ENCODE measurements at places on chromosomes 7 and 10.

GRCh38 chr7:93945756-93946535, 24.4 kb downstream of the GNG11 start:
- no peak for DNase-seq

GRCh38 chr7:143380260-143380645, 892 bp upstream of the ZYX start:
- peak; percentile 67 for DNase-seq

GRCh38 chr7:24911213-24911603, 68.8 kb downstream of the OSBPL3 start:
- DNase-seq = no peak

GRCh38 chr10:129832573-129833467, 131.3 kb downstream of the EBF3 start:
- DNase-seq = no peak

GRCh38 chr10:125085258-125086054, 74.9 kb downstream of the CTBP2 start:
- DNase-seq = no peak

- DNase-seq = no peak
Observed at GRCh38 chr10:32054094-32054493, 2.1 kb downstream of the KIF5B start.

DNA sequence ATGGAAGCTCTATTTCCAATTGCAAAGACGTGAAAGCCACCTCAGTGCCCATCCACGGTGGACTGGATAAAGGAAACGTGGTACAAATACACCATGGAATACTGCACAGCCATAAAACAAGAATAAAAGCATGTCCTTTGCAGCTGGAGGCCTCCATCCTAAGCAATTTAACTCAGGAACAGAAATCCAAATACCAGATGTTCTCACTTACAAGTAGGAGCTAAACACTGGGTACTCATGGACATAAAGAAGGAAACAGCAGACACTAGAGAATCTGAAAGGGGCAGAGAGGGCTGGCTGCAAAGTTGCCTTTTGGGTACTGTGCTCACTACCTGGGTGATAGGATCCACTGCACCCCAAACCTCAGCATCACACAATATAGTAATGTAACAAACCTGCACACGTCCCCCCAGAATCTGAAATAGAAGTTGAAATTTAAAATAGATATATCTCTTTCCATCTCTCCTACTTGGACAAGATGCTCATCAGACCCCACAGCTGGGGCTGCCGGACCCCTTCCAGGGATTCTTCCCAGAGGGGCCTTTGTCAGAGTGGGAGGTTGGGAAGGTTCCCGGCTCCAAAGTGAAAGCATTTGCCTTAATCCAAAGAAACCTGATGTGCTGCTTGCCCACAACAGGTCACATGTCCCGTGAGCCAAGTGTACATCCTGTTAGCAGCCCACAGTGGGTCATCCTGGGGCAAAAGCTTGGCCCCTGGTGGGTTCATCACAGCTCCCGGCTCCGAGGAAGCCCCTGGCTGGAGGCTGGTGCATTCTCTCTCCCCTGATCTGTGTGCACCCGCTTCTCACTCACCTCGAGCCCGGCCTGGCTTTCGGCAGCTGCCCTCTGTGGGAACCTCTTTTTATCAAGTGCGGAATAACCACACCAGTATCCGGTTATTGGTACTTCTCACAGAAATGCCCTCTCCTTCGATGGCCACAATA, 172.3 kb upstream of the PPP2R2D start:
- DNase-seq = no peak

DNA sequence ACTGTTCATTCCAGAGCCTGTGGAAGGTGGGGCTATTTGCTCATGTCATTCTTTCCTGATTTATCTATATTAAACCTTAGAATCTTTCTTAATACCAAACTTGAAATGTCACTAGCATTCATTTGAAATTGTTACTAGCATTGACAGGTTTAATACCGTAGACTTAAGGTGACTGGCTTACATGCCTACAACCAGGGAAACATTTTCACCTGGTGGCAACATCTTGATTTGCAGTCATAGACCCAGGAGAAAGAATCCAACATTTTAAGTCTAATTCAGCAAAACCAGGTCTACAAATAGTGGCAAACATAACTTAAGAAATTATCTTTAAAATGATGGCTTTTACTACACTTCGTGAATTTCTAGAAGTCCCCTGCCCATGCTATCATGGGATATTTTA, 353.7 kb downstream of the HTR7 start:
- DNase-seq = no peak

GRCh38 chr7:128425850-128426249, 16.1 kb upstream of the IMPDH1 start:
- DNase-seq = peak; percentile 45

DNA sequence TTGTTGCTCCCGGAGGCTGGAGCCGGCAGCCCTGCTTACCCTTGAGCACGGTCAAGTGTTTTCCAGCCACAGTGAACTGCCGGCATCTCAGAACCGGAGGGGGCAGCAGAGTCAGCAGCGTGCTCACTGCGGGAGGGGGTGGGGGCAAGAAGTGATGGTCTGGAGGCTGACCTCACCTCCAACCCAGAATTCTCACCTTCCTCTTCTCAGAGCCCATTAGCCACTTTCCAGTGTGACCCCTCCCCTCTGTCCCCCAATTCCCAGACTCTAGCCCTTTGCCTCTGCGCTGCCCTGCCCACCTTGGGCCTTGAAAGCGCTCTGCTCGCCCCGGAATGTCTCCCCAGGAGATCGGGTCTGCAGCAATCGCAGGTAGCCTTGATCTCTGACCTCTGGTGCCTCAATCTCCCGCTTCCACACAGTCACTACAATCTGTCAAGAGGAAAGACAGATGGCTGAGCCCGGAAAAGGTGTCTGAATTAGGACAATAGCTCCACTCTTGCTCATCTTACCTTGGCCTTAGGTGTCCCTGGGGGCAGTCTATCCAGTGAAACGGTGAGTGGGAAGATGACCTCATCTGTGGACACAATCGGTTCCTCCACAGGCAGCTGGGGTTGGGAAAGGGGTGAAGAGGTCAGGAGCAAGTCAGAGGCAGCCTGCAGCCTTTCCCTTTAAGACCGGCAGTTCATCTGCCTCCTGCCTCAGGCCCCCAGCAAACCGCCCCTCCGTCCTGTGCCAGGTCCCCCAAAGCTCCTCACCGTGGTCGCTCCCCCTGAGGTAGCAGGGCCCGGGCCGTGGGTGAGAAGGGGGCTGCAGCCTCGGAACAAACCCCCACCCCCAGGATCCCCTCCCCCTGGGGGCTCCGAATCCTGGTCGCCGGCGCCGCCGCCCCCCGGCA, 942 bp downstream of the TRAPPC14 start:
- no peak for DNase-seq

DNA sequence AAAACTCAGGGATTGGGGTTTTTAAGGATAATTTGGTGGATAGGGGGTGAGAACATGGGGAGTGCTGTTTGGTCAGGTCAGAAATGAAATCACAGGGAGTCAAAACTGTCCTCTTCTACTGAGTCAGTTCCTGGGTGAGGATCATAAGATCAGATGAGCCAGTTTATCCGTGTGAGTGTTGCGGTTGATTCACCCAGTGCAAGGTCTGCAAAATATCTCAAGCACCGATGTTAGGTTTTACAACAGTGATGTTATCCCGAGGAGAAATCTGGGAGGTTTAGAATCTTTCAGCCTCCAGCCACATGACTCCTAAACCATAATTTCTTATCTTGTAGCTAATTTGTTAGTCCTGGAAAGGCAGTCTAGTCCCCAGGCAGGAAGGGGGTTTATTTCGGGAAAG, 31.7 kb upstream of the AGR2 start:
- DNase-seq = no peak

DNA sequence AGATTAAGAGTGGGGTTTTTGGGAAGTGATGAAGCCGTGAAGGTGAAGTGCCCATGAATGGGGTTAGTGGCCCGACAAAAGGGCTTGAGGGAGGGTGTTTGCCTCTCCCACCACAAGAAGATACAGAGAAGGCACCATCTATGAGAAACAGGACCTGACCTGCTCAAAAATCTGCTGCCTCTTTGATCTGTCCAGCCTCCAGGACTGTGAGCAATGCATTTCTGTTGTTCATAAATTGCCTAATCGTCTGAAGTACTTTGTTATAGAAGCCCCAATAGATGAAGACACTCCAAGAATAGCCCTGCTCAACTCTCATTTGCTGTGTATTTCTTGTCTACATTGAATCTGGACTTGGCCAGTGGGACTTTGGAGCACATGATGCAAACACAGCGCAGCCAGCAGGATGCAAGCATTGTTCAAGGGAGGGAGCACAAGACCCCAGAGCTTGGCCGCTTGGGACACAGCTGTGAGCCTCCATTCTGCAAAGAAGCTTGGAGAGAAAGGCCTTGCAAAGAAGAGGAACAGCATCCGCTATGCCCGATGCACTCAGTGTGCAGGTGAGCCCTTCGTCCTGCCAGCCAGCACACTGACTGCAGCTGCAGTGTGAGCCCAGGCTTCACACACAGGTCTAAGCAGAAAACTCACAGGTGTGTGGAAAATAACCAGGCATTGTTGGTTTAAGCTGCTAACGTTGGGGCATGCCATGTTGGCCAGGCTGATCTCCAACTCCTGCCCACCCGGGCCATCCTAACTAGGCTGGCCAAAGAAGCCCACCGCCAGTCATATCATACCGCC, 73.2 kb upstream of the KLF6 start:
- no peak for DNase-seq

DNA sequence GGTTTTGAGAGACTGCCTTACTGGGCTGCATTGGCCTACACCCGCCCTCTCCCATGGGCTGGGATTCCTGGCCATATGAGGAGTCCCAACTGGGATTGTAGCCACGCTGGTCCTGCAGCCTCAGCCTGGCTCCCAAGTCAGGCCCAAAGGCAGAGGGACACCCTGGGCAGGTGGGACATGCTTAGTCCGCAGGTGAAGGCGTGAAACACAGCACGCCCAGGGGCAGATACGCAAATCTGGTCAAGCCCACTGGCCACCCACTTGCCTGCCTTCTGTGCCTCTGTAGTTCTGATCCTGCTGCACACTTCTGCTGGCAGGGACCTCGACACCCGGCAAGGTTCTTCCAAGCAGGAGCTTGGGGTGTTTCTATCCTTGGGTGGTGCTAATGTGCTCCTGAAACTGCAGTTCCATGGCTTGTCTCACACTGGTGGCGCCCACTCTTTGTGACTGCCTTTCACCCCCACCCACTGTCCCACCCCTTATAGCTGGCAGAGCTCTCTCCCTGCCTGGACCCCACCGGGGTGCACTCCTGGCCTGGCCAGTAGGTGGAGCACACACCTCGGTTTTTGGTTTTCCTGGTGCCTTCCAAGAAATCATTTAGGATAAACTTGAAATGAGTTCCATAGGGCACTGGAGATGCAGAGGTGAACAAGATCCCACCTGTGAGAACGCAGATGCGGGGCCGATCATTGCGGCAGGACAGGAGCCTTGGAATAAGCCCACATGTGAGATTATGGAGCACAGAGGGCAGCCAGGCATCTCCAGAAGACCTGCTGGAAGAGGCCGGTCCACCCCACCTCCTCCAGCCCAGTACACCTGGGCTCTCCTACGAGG, 47.9 kb downstream of the MKI67 start:
- no peak for DNase-seq

DNA sequence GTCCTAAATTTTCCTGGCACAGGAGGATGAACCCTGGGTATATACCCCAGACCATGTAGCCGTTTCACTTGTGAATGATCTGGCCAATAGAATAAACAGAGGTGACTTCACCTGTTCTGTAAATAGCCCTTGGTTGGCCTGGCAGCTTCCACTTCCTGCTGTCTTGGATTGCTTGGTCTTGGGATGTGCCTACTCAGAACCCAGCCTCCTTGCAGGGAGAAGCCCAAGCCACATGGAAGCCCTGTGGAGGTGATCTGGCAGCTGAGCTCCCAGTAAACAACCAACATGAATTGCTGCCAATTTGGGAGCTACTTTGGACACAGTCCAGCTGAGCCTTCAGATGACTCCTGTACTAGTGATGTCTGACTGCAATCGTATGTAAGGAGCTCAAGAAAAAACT, 4.8 kb upstream of the RAPGEF5 start:
- DNase-seq = no peak

- DNase-seq = peak; percentile 8
Observed at GRCh38 chr7:74453322-74454011, at the start of gene GTF2IRD1. Gene GTF2IRD1 (plus strand): TSS chr7:74453906. CDS start chr7:74508081, 54,175 bp downstream.

- no peak for DNase-seq
Observed at GRCh38 chr7:126840869-126841268, 411.9 kb downstream of the GRM8 start.

DNA sequence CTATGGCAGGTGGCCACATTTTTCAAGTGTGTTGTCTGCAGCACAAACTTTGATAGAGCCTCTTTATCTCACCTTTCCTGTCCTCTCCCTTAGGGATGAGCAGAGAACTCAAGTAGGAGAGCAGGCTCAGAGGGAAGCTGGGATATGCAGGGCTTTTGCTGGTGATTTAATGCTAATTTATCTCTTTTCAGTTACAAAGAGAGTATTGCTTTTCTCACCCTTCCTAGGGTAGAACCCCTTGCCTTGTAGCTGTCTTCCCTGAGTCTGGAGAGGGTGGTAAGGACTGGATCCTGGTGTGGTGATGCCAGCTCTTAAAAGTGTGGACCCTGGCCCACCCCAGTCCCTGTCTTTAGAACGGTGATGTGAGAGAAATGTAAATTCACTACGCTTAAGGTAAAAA, 1061.4 kb downstream of the TYW1 start:
- no peak for DNase-seq

DNA sequence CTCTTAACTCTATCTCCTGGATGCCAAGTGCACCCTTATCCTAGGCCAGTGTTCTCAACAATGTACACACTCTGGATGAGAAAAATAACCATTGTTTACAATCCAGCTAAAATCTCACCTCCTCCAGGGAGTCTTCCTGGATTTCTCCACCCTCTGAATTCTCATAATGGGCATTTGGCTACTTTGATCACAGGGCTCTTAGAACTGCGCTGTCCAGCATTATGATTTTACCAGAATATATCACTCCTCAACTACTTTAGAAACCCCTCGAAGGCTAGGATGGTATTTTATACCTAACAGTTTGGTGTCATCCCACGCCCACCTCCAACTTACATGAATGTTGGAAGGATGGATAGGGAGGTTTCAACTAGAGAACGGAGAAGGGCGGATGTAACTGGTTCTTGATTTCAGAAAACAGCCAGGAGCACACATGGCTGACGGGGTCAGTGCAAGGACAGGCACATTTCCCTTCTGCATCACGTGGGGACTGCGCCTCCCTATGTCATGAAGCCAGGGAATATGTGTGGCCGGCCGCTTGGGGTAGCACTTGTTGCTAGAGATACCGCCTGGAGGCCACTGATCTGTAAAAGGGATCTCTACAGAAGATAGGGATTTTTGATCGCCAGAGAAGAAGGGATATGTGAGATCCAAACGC, 1.2 kb upstream of the ATP6V0E2 start:
- no peak for DNase-seq

DNA sequence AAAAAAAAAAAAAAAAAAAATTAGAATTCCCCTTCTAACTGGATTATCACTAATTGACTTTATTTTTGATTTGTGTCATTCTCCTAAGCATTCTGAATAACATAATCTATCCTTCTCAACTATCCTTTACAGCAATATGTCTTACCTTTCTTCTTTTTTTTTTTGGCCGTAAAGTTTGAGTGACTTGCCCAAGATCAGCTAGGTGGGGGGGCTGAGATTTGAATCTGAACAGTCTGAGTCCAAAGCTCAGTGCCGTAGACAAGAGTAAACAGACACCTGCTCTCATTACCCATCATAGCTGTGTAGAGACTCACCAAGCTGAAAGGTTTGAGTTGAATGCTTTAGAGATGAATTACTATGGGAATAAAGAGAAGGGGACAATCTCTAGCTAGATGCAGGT, 192.1 kb downstream of the SORCS1 start:
- no peak for DNase-seq

- no peak for DNase-seq
Observed at GRCh38 chr7:100515072-100515532, 23.9 kb upstream of the AGFG2 start.

GRCh38 chr7:77674878-77675277, 21.4 kb upstream of the RSBN1L start:
- no peak for DNase-seq

GRCh38 chr7:100156331-100157068, 2.0 kb downstream of the TRAPPC14 start:
- DNase-seq = no peak
